Stimulated activated CD4-positive, alpha-beta T cell treated with anti-CD3 and anti-CD28 coated beads, Interleukin-1b, Interleukin-23, amount 100 ng/mL, for 48 hours (primary cell): ENCODE measurements at places on chromosomes 1 and 21.
A peak's percentile ranks its signal among the peaks of the same experiment; 100 is the strongest.

DNA sequence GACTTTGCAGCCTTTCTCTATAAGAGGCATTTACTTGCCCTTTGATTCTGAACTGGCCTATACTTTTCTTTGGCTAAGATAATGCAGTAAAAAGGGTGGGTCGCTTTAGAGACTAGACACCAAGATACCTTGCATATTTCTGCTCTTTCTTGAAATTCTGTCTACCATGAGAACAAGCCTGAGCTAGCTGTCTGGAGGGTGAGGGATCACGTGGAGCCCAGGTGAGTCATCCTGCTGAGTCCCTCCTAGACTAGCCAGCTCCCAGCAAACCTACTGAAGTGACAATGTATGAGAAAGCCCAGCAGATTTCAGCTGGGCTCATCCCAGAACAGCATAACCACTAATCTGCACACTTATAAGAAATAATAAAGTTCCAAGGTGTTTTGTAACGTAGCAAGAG is 408.0 kb upstream of the KAZN start:
- DNase-seq: no peak

- no peak for DNase-seq
Observed at GRCh38 chr1:93600663-93601062, 81.0 kb downstream of the BCAR3 start.

GRCh38 chr21:26850116-26850643 is 5.0 kb upstream of the ADAMTS1 start:
- no peak for DNase-seq

DNA sequence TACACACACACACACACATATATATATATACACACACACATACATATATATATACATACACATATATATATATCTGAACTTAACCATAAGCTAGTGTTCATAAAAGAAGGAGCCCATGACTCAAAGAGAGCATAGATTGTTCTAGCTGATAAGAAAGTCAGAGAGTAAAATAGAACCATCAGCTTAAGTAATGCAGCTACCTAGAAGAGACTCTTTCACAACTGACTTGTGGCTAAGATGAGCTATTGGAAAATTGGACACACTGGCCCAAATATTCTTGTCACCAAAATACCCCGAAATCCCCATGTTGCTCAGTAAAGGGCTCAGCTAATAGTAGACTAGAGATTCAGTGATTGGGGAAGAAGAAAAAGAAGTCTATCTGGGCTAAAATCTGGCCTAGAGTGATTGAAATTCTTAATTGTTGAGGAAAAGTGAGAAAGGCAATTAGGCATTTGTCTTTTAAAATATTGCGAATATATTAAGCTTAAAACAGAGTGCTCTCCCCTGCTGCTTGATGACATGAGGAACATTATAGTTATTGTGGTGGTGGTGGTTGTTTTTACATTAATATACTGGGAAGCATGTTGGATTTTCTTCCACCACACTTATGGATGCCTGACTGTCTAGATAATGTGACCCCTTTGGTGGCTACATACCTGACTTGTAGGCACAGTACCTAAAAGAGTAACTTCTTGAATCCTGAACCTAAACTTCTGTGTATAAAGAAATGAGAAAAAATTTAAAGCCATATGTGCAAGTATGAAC is 6.3 kb downstream of the SLAMF1 start:
- DNase-seq: no peak

DNA sequence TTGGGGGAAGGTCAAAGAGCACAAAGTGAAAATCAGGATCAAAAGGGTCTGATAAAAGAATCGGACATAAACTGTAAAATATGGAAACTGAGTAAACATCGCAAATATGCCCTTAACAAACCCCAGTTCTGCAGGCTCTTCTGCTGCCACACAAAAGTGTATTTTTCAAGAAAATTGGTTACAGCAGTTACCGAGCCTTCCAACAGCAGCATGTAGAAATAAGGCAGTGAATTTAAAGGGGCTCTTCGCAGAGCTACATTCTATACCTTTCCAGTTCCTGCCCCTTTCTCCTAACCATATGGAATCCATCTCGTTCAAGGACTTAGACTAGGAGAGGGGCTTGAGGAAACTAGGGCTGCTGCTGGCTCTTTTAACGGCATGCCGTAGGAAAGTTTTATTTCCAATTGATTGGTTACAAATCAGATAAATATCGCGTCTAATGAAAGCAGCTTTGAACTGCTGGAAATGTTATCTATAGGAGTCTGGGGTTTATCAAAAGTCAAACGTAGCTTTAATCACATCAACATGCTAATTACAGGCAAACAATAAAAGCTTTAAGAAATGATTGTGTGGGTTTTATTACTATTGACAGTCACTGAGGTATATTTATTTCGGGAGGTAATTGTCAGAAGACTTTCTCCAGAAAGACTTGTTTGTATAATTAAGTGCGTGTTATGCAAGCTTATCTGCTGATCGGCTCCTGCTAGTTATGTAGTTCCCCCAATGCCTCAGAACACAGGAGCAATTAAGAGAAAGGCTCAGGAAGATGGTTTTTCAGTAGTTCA is 59.1 kb downstream of the GORAB start:
- DNase-seq: no peak

DNA sequence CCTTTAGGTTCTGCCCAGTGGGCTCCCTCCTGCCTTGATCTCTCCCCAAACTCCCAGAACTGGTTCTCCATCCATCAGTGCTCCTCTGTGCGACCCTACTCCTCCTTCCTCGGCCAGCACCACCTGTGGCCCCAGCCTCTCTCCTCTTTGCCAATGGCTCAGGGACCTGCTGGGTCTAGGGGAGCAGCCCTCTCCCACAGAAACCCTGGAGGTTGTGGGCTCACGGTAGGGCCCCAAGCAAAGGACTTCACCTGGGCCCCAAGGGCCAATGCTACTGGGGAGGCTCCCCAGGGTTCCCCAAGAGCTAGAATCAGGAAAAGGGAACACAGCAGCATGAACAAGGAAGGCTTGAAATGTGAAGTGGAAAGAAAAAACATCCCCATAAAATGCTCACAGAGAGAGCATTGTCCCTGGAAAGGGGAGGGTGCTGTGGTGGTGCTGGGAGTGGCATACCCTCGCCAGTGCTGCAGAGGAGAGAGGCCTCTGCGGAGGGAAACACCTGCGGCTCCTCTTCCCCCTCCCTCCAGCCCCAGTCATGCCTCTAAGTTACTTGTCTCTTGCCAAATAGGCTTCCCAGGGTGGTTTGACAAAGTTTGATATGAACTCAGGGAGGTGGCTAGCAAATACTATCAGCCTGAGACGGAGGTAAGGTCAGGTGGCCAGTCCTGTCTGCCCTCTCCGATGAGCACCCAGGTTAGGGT is 2.5 kb downstream of the TMEM63A start:
- no peak for DNase-seq

GRCh38 chr1:8285103-8285502 is 32.8 kb upstream of the SLC45A1 start:
- no peak for DNase-seq

GRCh38 chr1:24257373-24257772 is 61.8 kb upstream of the GRHL3 start:
- no peak for DNase-seq

DNA sequence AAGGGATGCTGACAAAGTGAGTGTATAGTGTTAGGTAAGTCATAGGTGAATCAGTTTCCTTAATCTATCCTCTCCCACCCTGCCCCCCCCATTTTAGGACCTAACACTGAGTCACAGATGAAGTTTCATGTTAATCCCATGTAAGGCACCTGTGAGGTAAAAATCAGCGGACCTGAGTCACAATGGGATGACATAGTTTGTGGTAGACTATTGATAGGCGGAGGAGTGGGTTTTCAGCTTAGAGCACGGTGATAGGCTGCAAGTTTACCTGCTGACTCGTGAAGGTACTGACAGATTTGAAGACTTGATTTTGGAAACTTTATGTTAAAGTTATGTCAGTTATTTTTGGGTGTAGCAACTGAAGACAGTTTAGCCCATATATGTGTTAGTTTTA is 1.7 kb downstream of the TOR1AIP1 start:
- peak; percentile 77 for DNase-seq
